CD4-positive, alpha-beta T cell treated with Interleukin-15 for 4 hours (primary cell): ENCODE measurements at places on chromosomes 13 and 19.

GRCh38 chr13:106919638-106920037 lies 351.7 kb upstream of the ARGLU1 start:
- DNase-seq, result no peak

GRCh38 chr13:98519976-98520375 lies 56.9 kb downstream of the STK24 start:
- DNase-seq, result no peak

DNA sequence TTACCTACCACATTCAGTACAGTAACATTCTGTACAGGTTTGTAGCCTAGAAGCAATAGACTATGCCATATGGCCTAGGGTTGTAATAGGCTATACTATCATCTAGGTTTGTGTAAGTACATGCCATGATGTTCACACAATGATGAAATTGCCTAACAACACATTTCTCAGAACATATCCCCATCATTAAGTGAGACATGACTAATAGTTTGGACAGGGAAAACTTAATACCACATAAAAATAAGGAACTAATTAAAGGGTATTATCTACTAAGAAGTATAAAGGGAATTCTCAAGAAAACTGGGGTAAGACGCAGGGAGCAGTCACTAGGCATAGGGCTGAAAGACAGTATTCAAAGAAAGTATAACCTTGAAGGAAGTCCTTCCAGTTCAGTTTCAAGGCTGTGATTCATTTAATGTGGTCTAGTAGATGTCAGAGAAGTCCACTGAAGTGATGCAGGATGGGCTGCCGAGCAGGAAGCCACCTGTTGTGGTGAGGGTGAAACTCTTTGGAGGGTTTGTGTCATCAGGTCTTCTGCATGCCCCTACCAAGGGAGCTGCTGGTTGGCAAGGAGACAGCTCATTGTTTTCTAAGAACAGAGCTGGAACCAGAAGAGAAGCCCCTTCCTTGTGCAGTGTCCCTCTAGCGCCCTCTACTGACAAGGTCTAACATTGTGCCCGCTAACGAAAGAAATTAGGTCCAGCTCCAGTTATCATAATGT lies 122.9 kb downstream of the OLFM4 start:
- DNase-seq, result no peak

- DNase-seq, result no peak
Observed at GRCh38 chr13:40897053-40897452, 107.6 kb downstream of the SLC25A15 start.

DNA sequence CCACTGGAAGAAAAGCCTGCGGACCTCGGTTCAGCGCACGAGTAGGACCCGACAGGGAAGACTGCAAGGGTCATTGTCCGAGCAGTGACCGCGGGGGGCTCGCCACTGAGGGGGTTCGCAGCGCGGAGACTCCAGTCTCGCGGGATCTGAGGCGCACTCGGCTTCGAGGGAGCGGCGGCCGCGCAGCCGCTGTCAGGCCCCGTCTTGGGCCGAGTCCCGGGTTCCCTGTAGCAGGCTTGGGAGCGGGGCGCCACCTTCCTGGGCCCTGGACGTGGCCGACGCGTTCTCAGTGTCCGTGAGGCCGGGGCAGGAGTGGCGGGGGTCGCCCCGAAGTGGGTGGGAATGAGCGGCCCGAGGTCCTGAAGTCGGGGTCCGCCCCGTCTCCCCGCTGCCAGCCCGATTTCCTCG lies 474 bp upstream of the FAM174C start:
- no peak for DNase-seq

- no peak for DNase-seq
Observed at GRCh38 chr13:79448413-79448812, 32.5 kb upstream of the NDFIP2 start.

DNA sequence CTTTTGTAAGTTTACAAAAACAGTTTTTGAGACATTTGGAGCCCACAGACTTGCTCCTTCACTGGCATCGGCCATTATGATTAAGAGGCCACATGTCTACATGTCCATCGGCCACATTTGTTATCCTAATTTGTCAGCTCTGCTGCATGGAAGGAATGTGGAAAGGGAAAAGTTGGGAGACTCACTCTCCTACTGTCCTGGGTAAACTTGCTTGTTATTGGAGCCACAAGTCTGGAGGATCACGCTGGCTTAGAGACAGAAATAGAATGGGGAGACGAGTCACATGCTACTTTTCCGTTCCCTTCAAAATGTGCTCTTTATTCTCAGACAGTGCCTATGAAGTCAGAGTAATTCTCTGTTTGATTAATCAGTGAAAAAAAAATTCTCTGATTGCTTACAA lies 741.2 kb upstream of the PCDH9 start:
- DNase-seq, result no peak

DNA sequence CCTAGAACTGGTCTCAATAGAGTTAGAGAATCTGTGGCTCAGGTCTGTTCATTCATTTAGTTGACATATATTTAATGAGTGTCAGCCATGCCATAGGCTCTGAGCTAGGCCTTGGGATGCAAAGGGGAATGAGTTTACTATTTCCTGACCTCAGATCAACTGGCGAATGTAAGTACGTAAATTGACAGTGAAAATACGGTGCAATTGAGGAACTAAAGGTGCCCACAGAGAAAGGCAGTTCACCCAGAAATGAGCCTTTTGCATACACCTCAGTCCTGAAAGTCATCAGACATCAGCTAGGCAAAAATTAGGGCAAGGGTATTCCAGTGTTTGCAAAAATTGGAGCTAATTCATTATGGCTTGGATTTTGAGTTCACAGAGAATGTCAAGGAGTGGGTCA lies 20.6 kb upstream of the UPF3A start:
- no peak for DNase-seq

GRCh38 chr13:20828539-20829364 lies 55.0 kb upstream of the EEF1AKMT1 start:
- DNase-seq, result peak; percentile 72

DNA sequence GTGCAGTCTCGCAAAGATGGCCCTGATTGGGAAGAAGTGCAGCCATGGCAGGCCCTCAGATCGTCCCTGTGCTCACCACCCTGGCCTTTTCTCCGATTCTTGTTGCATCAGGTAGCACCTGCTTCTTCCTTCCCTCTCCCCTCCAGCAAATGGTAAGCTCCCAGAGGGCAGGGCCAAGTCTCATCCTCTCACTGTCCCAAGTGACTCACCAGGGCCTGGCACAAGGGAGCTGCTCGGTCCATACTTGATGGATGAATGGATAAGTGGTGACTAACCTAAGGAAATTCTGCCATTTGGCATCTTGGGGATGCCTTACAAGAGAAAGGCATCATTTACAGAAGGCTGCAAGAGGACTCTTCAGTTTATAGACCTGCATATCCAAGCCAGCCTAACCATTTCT lies 84.9 kb downstream of the ZIC5 start:
- DNase-seq, result no peak

DNA sequence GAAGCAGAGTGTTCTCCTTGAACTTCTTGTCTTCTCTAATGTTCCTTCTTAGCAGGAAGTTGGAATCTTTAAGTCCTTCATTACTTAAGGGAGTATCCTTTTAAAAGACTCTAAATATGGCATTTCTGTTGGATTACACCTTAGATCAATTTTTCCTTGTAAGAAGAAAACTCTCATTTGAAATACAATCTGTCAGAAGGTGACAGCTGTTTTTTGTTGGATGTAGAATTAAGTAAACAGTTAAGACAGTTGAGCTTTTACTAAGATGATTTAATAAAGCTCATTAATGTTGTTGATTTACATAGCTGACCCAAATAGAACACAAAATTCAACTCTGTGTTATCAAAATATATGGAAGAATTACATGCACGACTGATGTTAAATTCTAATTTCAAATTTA lies 16.7 kb upstream of the MBNL2 start:
- DNase-seq, result no peak

DNA sequence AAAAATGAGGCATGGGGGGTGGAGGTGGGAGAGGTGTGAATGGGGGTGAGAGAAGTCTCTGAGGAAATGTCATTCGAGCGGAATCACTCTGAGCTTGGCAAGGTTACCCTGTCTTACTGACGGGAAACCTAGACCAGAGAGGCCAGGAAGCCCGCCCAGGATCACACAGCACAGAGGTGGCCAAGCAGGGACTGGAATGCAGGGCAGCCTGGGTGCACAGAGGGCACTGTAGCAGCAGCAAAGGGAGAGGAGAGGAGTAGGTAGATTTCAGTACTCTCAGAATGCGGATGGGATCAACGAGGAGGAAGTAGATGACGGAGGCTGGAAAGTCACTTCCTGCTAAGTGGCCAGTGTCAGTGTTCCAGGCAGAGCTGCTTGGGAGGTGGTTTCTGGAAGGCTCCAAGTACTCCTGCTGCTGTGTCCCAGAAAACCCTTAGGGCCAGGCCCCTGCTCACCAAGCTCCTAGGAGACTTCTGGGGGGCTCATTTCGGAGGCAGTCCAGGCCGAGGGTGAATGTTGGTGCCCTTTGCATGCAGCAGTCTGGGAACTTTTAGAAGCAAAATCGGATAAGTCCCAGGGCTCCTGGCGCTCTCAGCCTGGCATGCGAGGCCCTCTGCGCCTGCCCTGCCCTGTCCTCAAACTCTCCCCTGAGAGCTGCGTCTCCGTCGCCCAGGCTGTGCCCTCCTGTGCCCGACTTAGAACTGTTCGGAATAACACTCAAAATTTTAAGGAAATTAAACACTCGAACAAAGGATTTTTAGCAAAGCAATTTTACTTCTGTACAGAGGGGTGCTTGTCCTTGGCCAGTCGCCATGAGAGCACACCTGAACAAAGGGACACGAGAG lies 33.5 kb downstream of the DNM2 start:
- DNase-seq, result no peak

DNA sequence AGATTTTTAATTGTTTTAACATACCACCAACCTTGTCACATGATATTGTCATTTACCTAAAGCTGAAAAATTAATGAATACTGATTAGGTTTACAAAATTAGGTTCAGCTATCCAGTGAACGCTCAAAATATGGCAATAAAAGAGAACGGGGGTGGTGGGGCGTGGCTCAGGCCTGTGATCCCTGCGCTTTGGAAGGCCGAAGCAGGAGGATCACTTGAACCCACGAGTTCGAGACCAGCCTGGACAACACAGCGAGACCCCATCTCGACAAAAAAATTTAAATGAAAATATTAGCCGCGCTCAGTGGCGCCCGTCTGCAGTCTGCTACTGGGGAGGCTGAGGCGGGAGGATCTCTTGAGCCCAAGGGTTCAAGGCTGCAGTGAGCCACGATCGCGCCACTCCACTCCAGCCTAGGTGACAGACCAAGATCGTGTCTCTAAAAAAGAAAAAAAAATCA lies 516 bp upstream of the FAM32A start:
- no peak for DNase-seq

DNA sequence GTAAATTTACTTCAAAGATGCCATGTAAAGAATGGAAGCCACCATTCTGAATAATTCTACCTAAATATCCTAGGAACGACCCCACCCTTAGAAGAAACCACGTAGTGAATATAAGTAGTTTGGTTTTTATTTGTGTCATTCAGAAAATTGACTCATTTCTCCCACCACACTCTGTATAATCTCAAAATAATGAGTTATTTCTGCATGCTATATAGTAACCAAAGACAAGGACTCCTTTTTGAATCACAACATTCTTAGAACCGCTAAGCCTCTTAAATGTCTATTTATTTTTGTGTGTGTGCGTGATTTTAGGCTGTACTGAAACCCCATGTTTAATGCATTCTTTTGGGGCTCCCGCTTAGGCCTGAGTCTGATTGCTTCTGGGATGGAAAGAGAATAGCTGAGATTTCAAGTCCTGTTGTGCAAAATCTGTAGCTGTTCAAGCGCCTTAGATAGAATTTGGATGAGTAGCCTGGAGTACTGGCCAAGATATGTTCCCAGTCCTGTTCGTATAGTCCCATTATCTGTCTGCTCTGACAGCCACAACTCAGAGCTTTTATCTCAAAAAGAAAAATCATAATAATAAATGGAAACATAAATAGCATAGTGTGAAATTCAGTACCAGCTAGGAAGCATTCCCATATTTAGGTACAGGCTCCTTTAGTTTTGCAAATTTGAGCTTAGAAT lies 532.4 kb upstream of the NBEA start:
- no peak for DNase-seq
